ENCODE measurements at places on chromosomes 2 and 18.

- DNase-seq: no peak
Observed at GRCh38 chr2:120455390-120455789, 109.5 kb downstream of the INHBB start.

GRCh38 chr2:237097326-237097910 is 11.7 kb downstream of the COPS8 start:
- DNase-seq: no peak

GRCh38 chr2:239155806-239156480 is 244.9 kb downstream of the HDAC4 start:
- no peak for DNase-seq

GRCh38 chr2:203177361-203177760 is 61.5 kb upstream of the CYP20A1 start:
- no peak for DNase-seq

DNA sequence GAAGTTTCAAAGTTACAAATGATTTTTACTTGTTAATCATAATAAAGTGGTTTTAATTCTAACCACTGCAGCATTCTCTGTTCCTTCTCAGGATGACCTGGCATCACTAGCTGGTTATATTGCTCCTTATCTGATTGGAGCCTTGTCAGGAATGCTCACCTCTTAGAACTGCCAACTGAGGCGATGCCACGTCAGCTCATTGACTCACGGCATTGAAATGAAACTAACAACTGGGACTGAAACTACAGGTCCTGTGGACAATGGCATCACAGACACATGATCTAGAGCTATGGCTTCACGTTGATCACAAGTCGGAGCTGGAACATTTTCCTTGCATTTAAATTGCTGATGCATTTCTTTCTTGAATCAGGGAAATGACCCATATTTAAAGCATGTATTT is 54.9 kb upstream of the MAP2 start:
- no peak for DNase-seq
